ENCODE measurements at places on chromosomes 16 and 17.

DNA sequence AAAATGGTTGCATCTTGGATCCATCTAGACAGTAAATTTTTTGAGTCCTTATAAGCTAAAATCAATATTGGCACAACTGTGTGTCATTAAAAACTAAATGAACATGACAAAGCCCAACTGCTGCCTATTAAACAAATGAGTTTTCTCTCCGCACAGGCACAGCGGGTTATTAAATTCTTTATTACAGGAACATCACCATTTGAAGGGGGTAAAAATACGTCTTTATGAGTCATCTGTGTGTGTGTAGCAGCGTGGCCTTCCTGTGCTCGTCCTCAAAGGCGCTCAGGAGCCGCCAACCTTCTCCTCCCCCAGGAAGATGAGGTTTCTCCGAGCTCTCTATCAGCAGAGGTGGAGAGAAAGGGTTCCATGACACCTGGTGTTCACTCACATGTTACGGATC is 62.6 kb upstream of the SDK2 start:
- DNase-seq = no peak

- DNase-seq = no peak
Measured at GRCh38 chr17:79625706-79626105, 14.9 kb upstream of the RBFOX3 start.

DNA sequence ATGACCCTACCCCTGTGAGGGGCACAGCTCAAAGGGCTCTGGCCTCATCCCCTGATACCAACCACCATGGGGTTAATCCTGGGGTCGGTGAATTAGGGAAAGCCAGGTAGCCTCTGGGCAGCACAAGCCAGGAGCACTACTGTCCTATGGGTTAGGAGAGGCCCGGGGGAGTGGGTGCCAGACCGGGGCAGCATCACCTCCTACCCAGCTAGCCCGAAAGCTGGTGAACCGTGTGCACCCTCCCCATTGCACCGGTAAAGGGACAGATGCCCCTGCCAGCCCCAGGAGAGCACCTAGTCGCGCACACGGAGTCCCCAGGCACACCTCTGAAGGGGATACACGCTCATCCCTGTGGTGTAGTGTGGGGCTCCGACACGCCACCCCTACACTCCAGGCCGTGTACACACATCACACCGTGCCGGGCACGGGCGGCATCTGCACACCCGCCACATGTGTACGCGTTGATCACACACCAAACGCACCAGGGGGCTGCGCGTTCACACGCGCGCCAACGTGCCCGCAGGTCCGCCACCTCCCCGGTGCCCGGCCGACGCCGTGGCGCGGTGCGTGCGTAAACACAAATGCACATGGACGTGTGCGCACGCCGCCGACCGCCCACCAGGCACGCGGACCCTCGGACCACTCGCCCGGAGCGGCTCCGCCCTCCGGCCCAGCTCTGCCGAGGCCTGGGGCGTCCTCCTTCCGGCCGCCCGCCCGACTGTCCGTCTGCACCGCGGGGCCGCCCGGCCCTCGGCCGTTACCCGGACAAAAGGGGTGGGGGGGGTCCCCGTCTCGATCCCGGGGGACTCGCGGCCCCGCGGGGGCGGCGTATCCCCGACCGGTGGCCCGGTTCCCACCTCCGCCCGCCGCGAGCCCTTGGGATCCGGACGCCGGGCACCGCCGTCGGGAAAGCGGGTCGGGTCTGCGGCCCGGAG is 785 bp downstream of the UBALD1 start:
- DNase-seq = peak; percentile 22

DNA sequence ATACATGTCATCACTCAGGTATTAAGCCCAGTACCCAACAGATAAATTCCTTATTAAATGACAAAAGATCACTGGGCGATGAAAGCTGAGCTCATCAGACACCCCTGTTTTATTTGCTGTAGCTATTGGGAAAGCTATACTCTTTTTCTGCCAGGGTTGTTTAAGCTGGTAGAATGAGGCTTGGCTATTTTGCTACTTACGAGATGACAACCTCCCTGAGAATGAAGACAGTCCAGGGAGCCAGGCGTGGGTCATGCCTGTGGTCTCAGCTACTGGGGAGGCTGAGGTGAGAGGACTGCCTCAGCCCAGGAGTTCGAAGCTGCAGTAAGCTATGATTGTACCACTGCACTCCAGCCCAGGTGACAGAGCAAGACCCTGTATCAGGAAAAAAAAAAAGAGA is 4.3 kb upstream of the SH2B1 start:
- no peak for DNase-seq

DNA sequence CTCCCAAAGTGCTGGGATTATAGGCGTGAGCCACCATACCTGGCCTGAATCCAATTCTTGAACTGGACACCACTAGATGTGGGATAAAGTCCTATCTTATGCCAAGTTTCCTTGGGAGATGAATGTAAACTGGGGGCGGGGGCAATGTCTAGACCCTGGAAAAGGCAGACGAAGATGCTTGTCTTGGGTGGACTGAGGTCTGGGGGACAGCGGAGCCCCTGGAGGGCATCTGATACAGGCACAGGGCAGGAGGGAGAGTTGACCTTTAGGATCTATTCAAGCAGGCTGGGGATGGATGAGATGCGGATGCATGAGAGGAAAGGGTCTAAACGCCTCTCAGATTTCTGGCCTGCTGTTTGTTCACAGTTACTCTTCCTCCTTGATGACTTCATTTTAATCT is 11.7 kb downstream of the C1QTNF1 start:
- no peak for DNase-seq

DNA sequence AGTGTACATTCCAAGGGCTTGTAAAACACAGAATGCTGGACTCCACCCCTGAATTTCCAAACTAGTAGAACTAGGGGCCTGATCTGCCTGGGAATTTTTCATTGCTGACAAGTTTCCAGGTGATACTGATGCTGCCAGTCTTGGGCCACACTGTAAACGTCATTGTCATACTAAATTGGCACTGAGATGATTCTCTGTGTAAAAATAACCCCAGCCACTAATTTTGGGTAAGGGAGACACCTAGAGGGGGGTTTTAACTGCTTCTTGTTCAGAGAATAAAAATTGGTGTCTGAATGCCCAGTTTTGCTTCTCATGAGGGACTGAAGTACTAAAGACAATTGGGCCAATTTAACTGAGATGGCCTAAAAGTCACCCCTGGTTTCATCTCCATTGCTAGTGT is 5.0 kb upstream of the CDH13 start:
- DNase-seq = no peak

DNA sequence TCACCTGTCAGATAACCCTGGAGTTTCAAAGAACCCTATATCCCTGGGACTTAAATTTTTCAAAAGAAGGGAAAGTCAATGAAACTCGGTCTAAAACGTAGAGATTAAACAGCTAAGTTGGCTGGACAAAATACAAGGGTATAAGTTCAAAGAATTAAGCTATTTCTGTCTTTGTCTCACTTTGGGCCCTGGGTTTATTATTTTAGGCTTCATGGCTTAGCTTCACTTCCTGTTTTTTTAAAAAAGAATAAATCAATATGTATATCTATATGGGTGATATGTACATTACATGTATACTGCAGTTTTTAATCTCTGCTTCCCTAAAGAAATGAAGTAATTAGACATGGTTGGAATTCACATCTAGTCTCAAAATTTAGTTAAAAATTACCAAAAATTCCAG is 132.3 kb downstream of the TRIM37 start:
- no peak for DNase-seq

DNA sequence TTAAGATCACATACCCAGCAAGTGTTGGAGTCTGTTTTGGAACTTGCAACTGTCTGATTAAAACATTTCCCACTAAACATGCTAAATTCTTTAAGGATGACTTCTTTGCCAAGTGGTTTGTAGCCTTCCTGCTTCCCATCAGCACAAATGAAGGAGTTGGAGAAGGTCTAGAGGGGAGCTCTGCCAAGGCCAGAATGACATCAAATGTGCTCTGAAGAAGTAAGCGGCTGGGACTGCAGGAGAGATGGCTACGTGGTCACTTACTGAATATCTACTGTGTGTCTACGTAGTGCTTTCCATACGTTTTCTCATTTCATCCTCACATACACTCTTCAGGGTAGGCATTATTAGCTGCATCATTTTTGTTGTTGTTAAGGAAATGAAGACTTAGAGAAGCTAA is 135.7 kb upstream of the NLRP1 start:
- no peak for DNase-seq

- DNase-seq = no peak
Measured at GRCh38 chr17:50174444-50174843, 8.6 kb downstream of the SGCA start.

Data from CD4-positive, alpha-beta T cell treated with Interleukin-10 for 1 hour (primary cell).